Fibroblast of lung (primary cell): ENCODE measurements at places on chromosomes 7 and 10. TPM values are rescaled to one million over a fixed set of nuclear protein-coding genes. Genes with fewer than 3 reads are reported as not detected.

Gene RASSF4
- total RNA-seq, result 5.4 and 11.4 TPM in 2 replicates

Gene FKBP6
- not detected in 2 replicates for total RNA-seq

Gene SPDYE2
- total RNA-seq, result not detected in 2 replicates

Gene ZNF107
- total RNA-seq, result 1.0 and 1.7 TPM in 2 replicates

Gene MLLT10
- 33.1 and 56.3 TPM in 2 replicates for total RNA-seq

Gene DRGX
- not detected in 2 replicates for total RNA-seq

Gene GNAT3
- not detected in 2 replicates for total RNA-seq

Gene HSPA12A
- total RNA-seq, result 9.5 and 15.7 TPM in 2 replicates

Gene CPSF4
- total RNA-seq, result 38.0 and 44.9 TPM in 2 replicates

Gene TES
- 15.4 and 17.7 TPM in 2 replicates for total RNA-seq

Gene BTRC
- total RNA-seq, result 9.2 and 9.5 TPM in 2 replicates

Gene C7orf33
- not detected in 2 replicates for total RNA-seq

Gene DBF4
- 11.3 and 13.9 TPM in 2 replicates for total RNA-seq

Gene TACC2
- total RNA-seq, result 4.6 and 7.6 TPM in 2 replicates

Gene LIPF
- total RNA-seq, result not detected in 2 replicates

Gene ZNF853
- 0.66 and 4.4 TPM in 2 replicates for total RNA-seq

Gene PAX2
- total RNA-seq, result under 0.01 TPM in 1 of 2 replicates, not detected in the other

Gene SLC37A3
- total RNA-seq, result 53.5 and 58.0 TPM in 2 replicates

Gene SLC26A5
- not detected in 2 replicates for total RNA-seq

Gene MUC12
- 0.50 and 0.51 TPM in 2 replicates for total RNA-seq

Gene SH2B2
- 2.0 and 2.3 TPM in 2 replicates for total RNA-seq

Gene SCRN1
- total RNA-seq, result 86.5 and 142 TPM in 2 replicates

Gene ASB4
- total RNA-seq, result not detected in 2 replicates
